NCI-H446 (cell line): ENCODE measurements at places on chromosomes 1 and 21.

- no peak for DNase-seq
Measured at GRCh38 chr1:76951153-76951552, 83.9 kb downstream of the ST6GALNAC5 start.

- no peak for DNase-seq
Measured at GRCh38 chr1:53890522-53890941, 935 bp upstream of the YIPF1 start.

DNA sequence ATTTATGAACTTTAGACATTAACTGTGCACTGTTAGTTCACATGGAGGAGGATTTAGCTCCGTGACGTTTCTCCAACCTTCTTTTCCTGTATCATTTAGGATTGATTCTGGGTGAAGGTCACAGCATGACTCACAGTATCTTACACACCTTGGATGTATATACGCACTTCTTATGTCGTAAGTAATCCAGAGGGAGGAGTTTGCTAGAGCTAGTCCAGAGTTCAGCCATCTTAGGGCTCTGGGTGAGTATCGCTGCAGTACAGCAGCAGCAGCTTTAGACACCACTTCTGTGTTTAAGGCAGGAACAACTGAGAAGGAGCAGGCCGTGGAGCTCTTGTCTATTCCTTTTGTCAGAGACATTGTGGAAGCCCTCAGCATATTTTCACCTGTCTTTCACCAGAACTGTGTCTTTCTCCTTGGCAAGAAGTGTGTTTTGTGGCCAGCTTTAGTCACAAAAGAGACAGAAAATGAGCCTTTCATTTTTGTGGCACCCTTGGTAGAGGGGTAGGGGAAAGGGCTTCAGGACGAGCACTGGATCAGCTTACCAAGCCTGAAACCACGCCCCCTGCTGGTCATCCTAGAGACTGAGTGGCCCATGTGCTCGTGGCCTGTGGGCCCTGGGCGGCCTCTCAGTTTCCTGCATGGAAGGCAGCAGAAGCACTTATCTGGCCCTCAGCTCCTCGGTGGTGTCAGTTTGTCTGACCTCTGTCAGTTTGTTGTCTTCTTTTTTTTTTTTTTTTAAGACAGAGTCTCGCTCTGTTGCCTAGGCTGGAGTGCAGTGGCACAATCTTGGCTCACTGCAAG lies 64.0 kb downstream of the ADARB1 start:
- peak; percentile 67 for DNase-seq

GRCh38 chr1:90925928-90926869 lies 95.6 kb downstream of the ZNF644 start:
- no peak for DNase-seq

- DNase-seq = peak; percentile 89
Measured at GRCh38 chr1:28232558-28233263, at the start of gene DNAJC8. TSS of gene DNAJC8 (minus strand) at chr1:28233029. CDS start at chr1:28232998, 31 bp downstream.
